ENCODE measurements at places on chromosomes 2 and 18.

- no peak for DNase-seq
Observed at GRCh38 chr18:56831988-56832387, 180.8 kb downstream of the WDR7 start.

- DNase-seq: no peak
Observed at GRCh38 chr2:67842375-67842959, 220.3 kb downstream of the C1D start.

DNA sequence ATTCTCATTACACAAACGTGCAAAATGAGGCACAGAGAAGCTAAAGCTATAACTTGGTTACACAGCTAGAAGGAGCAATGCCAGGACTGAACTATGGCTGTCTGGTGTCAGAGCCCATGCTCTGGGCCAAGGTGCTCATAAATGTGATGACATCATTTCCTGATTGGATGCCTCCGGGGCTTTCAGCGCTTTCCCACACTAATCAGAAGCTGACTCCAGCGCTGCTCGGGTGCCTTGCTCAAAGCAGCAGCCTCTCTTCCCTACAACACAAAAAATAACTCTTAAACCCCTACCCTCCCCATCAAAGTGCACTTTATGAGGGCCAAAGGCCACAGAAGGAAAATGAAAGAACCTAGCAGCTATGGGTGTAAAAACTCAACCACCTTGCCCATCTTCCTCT, 90.7 kb downstream of the STK39 start:
- no peak for DNase-seq

GRCh38 chr18:23350188-23350587, 102.9 kb upstream of the RIOK3 start:
- no peak for DNase-seq

- DNase-seq: no peak
Observed at GRCh38 chr18:2138552-2138951, 432.8 kb downstream of the METTL4 start.

DNA sequence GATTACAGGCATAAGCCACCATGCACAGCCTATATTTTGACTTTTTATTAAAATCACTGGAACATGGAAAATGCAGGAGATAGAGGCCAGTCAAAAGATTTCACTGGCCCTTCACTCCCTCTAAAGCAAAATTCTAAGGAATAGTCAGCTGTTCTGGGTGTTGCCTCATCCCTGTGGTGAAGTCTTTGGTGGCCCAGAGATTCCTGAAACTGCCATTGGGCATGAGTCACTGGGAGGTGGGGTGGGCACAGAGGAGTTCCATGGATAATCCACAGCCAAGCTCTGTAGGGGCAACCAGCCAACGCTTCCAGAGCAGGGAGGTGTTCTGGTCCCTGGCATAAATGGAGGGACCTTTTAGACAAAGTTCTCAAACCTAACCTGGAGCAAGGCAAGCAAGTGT, 89.7 kb upstream of the TTC39C start:
- DNase-seq: no peak

- DNase-seq: no peak
Observed at GRCh38 chr18:44198612-44199284, 481.9 kb upstream of the SETBP1 start.

DNA sequence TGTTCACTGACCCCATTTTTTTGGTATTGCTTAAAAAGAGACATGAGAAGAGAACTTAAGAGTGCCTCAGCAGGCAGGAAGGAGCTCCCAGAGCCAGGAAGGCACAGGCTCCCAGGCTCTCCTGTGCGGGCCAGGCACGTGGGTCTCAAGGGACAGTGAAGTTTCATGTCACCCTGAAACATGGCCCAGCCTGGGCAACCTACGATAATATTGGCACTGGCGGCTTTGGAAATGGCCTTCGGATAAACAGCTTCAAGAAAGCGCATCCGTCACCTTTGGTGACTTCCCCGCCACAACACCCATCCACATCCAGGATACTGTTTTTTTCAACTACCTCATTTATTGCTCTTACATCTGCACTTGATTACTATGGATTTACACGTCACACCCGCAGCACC, 30.5 kb downstream of the PXDN start:
- DNase-seq: no peak

GRCh38 chr2:54500404-54501205, 44.5 kb downstream of the SPTBN1 start:
- no peak for DNase-seq

- no peak for DNase-seq
Observed at GRCh38 chr2:10344105-10345066, 41.7 kb downstream of the HPCAL1 start.

DNA sequence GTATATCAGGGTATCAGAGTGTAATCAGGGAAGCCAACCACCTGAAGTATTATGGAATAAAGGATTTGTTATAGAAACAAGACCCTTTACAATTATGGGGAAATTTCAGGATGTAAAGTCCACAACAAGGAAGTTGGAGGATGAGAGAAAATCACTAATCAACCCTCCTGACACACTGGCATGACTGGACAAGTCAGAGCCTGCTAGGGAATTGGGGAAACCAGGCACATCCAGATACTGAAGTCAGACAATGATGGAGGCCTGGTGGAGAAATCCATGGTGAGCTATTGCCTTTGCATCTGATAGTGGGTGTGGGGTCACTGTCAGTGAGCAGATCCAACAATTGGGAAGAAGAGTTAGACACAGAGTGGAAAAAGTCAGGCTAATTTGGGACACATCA, 158.8 kb upstream of the FBXO11 start:
- no peak for DNase-seq

DNA sequence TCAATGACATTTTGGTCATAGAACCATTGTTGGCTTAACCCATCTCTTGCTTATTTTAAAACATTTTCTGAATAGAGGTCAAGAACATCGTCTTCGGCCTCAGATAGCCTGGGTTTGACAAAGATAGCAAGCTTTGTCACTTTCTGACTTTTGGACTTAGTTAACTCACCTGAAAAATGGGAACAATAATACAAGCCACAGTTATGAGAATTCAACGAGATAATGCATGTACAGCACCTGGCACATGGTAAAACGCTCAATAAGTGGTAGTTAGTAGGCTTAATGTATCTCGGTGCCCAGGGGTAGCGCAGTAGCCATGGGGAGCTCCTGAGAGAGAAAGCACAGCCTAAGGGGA, 446 bp upstream of the COPS7B start:
- DNase-seq: no peak

DNA sequence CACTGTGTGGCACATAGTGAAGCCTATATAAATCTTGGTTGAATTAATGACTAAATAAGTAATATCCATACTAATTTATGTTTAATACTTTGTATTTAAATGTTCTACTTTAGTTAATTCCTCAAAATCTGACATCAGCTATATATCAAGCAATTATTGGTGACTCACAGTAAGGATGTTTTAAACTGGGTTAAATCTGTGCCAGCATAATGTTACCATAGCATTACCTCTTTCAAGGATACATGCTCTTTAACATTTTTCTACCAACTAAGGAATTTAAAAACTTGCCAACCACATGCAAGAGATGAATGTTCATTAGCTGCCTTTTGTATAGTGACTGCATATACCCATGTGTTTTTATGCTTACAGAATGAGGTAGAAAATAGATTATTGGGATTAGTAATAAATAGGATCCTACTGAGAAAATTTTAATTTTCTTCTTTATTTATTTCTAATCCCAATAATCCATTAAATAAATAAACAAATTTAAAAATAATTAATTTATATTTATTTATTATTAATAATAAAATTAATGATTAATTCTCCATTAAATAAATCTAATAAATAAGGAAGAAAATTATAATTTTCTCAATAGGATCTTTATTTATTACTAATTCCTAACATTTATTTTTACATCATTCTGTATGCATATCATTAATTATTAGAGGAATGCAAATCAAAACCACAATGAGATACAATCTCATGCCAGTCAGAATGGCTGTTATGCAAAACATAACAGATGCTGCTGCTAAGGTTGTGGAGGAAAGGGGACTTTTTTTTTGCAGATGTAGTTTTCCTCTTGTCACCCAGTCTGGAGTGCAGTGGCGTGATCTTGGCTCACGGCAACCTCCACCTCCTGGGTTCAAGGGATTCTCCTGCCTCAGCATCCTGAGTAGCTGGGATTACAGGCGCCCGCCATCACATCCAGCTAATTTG, 410.7 kb upstream of the DSEL start:
- no peak for DNase-seq

- no peak for DNase-seq
Observed at GRCh38 chr2:169042856-169043255, 11.7 kb upstream of the ABCB11 start.

- no peak for DNase-seq
Observed at GRCh38 chr2:240224676-240225075, 84.2 kb upstream of the OTOS start.

GRCh38 chr2:162086904-162087303, 12.9 kb upstream of the DPP4 start:
- no peak for DNase-seq

GRCh38 chr2:10526281-10527000, 78.3 kb upstream of the ODC1 start:
- DNase-seq: no peak

DNA sequence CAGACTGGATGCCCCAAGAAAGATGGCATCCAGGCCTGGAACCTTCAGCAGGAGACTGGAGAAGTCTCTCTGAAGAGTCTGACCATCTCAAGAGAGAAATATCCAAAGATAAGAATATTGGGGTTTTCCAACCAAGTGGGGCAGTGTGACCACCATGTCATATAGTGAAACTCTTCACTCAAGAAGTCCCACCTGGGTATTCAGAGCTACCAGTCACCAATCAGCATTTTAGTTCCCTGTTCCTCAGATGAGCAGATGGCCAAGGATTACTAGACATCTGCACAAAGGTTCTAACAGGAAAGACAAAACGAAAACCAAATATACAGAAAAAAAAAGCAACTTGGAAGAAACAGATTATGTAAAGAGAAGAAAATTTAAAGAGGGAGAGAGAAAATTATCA, 38.5 kb upstream of the CXCR4 start:
- no peak for DNase-seq

All from hypothalamus (tissue), 51 donors.